ENCODE measurements at places on chromosomes 13 and 19.

GRCh38 chr13:29621051-29621800 is 25.7 kb upstream of the SLC7A1 start:
- DNase-seq: no peak

GRCh38 chr19:28427376-28428083 is 785.4 kb downstream of the UQCRFS1 start:
- no peak for DNase-seq

DNA sequence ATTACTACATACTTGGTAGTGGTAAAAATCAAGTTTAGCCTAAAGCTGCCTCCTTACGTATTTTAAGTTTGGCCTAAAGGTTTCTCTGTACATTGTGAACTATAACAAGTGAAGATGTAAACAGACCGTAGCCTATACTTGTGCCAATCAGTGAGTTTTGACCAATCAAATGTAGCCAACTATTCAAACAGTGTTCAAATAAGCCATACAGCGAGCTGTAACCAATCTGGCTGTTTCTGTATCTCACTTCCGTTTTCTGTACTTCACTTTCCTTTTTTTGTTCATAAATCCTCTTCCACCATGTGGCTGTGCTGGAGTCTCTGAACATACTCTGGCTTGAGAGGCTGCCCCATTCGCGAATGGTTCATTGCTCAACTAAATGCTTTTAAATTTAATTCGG is 2504.6 kb downstream of the PCDH9 start:
- DNase-seq: no peak

GRCh38 chr13:103078158-103078557 is 11.9 kb upstream of the SLC10A2 start:
- DNase-seq: no peak

DNA sequence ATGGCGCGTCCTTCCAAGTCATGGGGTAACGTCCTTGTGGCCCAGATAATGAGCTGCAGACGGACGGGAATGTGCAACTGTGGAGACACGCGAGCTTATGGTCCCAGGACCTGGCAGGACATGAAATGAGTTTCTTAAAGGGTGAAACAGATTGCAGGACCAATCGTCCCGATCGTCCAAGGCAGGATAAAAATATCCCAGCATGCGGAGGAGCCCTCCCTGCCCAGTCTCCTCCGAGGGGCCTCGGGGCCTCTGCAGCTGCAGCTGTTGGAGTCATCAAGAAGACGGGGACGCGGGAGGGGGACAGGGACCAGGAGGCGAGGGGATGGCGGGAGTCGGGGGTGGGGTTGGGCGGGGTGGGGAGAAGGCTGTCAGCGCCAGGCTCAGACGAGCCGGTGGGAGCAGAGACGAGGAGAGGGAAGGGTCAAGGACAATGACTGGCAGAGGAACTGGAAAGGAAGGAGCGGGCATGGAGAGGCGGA is 14.4 kb upstream of the GARIN5A start:
- no peak for DNase-seq

- no peak for DNase-seq
Observed at GRCh38 chr19:54189145-54189734, at the start of gene MBOAT7. MBOAT7 (minus strand) TSS chr19:54189580; CDS start chr19:54188508, 1,072 bp downstream.

- DNase-seq: no peak
Observed at GRCh38 chr13:19742643-19743042, 40.1 kb downstream of the PSPC1 start.

DNA sequence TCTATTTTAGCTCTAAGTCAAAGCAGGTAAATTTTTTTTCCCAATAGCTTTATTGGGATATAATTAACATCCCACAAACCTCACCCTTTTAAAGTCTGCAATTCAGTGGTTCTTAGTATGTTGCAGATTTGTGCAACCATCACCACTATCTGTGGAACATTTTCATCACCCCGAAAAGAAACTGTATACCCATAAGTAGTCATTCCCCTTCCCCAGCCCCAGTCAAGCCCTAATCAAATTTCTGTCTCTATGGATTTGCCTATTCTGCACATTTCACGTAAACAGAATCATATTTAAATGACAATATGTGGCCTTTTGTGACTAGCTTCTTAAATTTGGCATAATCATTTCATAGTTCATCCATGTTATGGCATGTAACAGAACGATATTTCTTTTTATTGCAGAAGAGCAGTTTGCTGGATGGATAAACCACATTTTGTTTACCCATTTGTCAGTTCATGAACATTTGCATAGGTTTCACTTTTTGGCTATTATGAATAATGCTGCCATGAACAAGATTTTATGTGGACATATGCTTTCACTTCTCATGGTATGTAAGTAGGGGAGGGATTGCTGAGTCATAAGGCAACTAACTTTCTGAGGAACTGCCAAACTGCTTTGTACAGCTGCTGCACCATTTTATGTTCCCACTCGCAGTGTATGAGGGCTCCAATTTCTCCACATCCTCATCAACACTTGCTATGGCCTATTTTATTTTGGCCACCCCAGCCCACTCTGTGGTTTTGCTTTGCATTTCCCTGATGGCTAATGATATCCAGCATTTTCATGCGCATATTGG is 10.9 kb downstream of the SLC46A3 start:
- no peak for DNase-seq

GRCh38 chr13:90438576-90438975 is 908.9 kb upstream of the MIR17HG start:
- DNase-seq: no peak

DNA sequence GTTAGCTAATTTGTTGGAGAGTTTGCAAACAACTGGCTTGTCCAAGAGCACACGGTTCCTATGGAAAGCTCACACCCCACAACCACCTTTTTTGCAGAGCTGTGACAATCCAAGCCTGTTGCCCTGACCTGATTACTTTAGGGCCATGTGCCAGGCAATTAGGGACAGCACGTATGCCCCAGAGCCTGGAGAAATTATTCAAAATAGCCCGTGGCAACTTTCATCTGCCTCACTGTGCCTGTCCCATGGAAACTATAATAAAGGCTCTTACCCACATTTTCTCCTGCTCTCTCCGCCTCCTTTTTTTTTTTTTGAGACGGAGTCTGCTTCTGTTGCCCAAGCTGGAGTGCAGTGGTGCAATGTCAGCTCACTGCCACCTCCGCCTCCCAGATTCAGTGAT is 18.6 kb upstream of the FBN3 start:
- no peak for DNase-seq

DNA sequence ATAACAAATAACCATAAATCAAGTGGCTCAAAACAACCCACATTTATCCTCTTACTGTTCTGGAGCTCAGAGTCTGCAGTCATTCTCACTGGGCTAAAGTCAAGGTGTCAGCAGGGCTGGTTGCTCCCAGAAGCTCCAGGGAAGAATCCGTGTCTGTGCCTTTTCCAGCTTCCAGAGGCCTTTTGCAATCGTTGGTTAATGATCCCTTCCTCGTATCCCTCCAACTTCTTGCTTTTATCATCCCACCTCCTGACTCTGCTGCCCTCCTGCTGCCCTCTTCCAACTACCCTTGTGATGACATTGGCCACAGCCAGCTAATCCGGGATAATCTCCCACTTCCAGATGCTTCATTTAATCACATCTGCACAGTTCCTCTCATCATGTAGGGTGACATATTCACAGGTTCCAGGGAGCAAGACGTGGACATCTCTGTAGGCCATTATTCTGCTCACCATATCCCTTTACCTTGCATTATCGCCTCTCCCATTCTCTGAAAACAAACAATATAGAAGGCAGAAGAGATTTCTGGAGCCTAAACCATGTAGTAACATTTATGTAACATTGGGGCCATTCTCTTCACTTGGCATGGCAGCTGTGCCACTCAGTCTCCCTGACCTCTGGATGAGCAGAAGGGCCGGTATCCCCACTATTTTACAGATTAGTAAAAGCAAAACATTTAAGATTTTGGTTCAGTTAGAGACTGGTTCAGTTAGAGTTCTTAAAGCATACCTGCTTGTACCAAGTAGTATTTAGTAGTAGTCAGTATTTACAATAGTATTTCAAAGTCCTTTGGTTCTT is 53.5 kb downstream of the RFC3 start:
- DNase-seq: no peak

GRCh38 chr13:31970231-31970930 is 61.2 kb upstream of the FRY start:
- DNase-seq: no peak

GRCh38 chr13:30900952-30901749 is 4.9 kb upstream of the MEDAG start:
- no peak for DNase-seq

Data from NCI-H2081 (cell line).